ENCODE measurements at places on chromosomes 1 and 21.

- DNase-seq, result no peak
These were observed 92.8 kb downstream of the NGF start for GRCh38 chr1:115245227-115245626.

DNA sequence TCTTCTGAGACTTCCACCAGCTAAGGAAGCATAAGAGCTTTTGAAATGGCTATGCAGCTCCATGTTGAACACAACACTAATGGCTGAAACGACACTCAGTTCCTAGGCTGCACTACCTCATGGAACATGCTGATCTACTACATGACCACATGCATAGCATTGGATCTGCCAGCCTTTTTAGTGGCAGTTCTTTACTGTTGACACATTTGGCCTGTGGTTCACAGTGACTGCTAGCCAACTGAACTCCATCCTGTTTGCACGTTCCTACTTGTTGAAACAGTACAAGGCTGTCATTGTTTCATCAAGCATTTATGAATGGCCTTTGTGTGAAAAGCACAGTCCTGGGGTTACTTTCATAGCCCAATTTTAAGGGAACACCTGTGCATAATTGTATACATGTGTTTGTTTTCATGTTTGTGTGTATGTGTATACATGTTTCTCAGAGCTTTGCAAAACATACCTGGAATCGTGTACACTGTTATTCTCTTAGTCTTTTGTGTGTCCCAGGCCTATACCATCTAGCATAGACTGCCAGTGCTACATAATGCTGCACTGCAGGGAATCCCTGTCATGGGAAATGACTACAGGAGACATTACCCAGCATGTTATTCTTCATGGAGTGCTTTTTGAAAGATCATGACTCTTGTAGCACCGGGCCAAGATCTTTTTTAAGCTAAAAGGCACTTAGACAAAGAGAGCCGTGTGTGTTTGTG is 179.6 kb upstream of the ESRRG start:
- DNase-seq, result no peak

DNA sequence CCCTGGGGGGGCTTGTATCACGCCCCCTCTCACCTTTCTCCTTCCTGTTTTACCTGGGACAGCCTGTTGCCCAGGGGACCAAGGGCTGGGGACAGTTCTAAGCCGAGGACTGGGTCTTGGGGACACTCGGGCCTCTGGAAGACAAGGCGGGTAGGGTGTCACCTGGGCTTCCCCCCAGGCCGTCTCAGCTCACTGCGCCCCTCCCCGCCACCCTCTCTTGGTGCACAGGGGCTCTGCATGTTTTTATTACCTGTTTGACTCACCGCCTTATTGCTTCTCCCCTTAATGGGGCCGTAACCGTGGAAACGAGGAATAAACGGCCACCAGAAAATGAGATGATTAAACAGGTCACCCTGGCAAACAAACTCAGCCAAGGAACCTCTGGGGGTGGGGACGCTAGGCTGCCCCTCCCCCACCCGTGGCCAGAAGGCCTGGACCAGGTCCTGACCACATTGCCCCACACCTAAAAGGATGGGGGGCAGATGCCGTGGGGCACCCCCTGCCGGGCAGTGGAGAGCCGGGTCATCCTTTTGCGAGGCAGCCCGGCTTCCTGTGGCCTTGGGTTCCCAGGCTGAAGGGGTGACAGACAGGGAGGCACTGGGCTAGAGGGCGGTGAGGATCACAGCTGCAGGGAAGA is 109.9 kb downstream of the CASZ1 start:
- no peak for DNase-seq

DNA sequence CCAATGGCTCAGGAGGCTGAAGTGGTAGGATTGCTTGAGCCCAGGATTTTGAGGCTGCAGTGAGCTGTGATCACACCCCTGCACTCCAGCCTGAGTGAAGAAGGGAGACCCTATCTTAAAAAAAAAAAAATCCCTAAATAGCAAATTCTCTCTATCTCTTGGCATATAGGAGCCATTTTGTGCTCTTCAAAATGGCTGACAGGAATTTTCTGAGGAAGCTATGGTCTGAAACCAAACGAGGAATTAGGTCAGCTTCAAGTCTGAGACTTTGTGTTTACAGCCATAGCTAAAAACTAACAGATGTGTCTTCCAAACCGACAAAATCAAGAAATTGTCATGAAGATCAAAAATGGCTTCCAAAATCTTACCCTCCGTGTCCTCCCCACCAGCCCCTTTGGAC is 10.6 kb downstream of the CD247 start:
- DNase-seq, result no peak

Data from right hindlimb (tissue), 1 donor.